ENCODE measurements at places on chromosomes 5 and 9. TPM values are rescaled to one million over a fixed set of nuclear protein-coding genes. Genes with fewer than 3 reads are reported as not detected.

DNA sequence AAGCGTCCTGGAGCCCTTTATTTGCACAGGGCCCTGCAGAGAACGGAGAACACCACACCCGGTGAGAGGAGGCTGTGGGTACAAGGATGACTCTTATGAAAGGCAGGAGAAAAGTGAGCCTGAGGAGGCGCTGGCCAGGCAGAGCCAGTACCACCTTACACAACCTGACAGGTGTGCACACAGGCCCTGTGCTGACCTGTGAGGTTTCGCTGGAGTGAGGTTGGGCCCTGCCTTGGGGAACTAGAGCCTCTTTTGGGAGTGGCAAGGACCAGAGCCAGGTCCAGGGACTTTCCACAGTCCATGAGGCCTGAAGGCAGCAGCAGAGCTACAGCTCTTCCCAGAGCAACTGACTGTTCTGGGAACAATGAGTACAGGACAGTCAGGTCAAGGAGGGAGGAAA, 3.1 kb downstream of the SRD5A1 start:
- no peak for DNase-seq

- DNase-seq: peak; percentile 40
These were observed 63.8 kb upstream of the PPARGC1B start for GRCh38 chr5:149666212-149666852.

GRCh38 chr5:56919942-56920662, 10.7 kb downstream of the SETD9 start:
- no peak for DNase-seq

- no peak for DNase-seq
These were observed 9.4 kb upstream of the NDST1 start for GRCh38 chr5:150498501-150498900.

PHF24 gene
- not detected for total RNA-seq
